Activated B cell treated with CpG ODN at 0.5 μM for 24 hours (primary cell): ENCODE measurements at places on chromosomes 2 and 18. TPM values are rescaled to one million over a fixed set of nuclear protein-coding genes. Genes with fewer than 3 reads are reported as not detected.

The TMEM182 gene
- 3.1 and 3.9 TPM in 2 replicates for total RNA-seq

The TRAK2 gene
- total RNA-seq, result 17.7 and 20.1 TPM in 2 replicates

The LONRF2 gene
- 0.09 and 0.17 TPM in 2 replicates for total RNA-seq

The PRKAG3 gene
- total RNA-seq, result not detected in 2 replicates

The BOLA3 gene
- 18.8 and 19.1 TPM in 2 replicates for total RNA-seq

The PER2 gene
- total RNA-seq, result 15.8 and 16.6 TPM in 2 replicates

The SEPTIN2 gene
- 238 and 251 TPM in 2 replicates for total RNA-seq

The GAL3ST2 gene
- total RNA-seq, result 0.15 TPM in 1 of 2 replicates, not detected in the other

The DYNAP gene
- not detected in 2 replicates for total RNA-seq

The SEPTIN10 gene
- 0.35 and 0.69 TPM in 2 replicates for total RNA-seq

The NEU4 gene
- total RNA-seq, result 0.10 and 0.31 TPM in 2 replicates

The CNDP1 gene
- total RNA-seq, result 0.15 and 0.33 TPM in 2 replicates

The DSG1 gene
- not detected in 2 replicates for total RNA-seq

The PDE1A gene
- total RNA-seq, result not detected in 2 replicates

The TLX2 gene
- not detected in 2 replicates for total RNA-seq

The C2orf66 gene
- total RNA-seq, result not detected in 2 replicates

The PLGLB2 gene
- 2.5 and 2.8 TPM in 2 replicates for total RNA-seq

The PARD6G gene
- not detected in 2 replicates for total RNA-seq

The CXCR1 gene
- total RNA-seq, result not detected in 2 replicates

The RESP18 gene
- total RNA-seq, result not detected in 2 replicates

The CAPN14 gene
- 2.4 and 3.3 TPM in 2 replicates for total RNA-seq

The ONECUT2 gene
- total RNA-seq, result not detected in 2 replicates

The DPP10 gene
- total RNA-seq, result not detected in 2 replicates

The KCNG3 gene
- not detected in 2 replicates for total RNA-seq

The SGO2 gene
- total RNA-seq, result 3.3 and 3.8 TPM in 2 replicates

The STK11IP gene
- 43.3 and 53.6 TPM in 2 replicates for total RNA-seq

The ABCB11 gene
- total RNA-seq, result 0.05 TPM in 1 of 2 replicates, not detected in the other

The UNC80 gene
- not detected in 2 replicates for total RNA-seq

The TFCP2L1 gene
- total RNA-seq, result 0.05 and 0.13 TPM in 2 replicates

The TUBA3E gene
- total RNA-seq, result not detected in 2 replicates

The GKN1 gene
- not detected in 2 replicates for total RNA-seq

The STEAP3 gene
- 1.1 and 1.2 TPM in 2 replicates for total RNA-seq

The CARF gene
- total RNA-seq, result 10.6 and 12.0 TPM in 2 replicates

The KIF3C gene
- total RNA-seq, result 1.5 and 1.8 TPM in 2 replicates

The PLEKHA3 gene
- total RNA-seq, result 28.3 and 29.6 TPM in 2 replicates

The ALLC gene
- not detected in 2 replicates for total RNA-seq

The IL1A gene
- 1.4 and 1.9 TPM in 2 replicates for total RNA-seq

The CIB4 gene
- total RNA-seq, result not detected in 2 replicates

The SCN7A gene
- total RNA-seq, result not detected in 2 replicates

The KCNJ3 gene
- not detected in 2 replicates for total RNA-seq

The CPS1 gene
- total RNA-seq, result 0.20 and 0.75 TPM in 2 replicates

The FIGN gene
- not detected in 2 replicates for total RNA-seq

The ITPRIPL1 gene
- total RNA-seq, result 2.7 and 4.4 TPM in 2 replicates

The CMPK2 gene
- 1.2 and 1.9 TPM in 2 replicates for total RNA-seq

The ALPG gene
- total RNA-seq, result not detected in 2 replicates

The FAHD2B gene
- 10.0 and 13.5 TPM in 2 replicates for total RNA-seq

The CCDC68 gene
- 0.24 and 0.33 TPM in 2 replicates for total RNA-seq

The RBFA gene
- total RNA-seq, result 21.6 and 23.3 TPM in 2 replicates

The SNX17 gene
- 124 and 128 TPM in 2 replicates for total RNA-seq

The SERTAD2 gene
- 45.6 and 47.3 TPM in 2 replicates for total RNA-seq

The RBM44 gene
- total RNA-seq, result 0.69 and 1.3 TPM in 2 replicates

The STARD6 gene
- total RNA-seq, result not detected in 2 replicates

The CPLX4 gene
- total RNA-seq, result not detected in 2 replicates

The MGAT4A gene
- total RNA-seq, result 12.6 and 15.7 TPM in 2 replicates

The TMEM17 gene
- total RNA-seq, result 0.12 TPM in 1 of 2 replicates, not detected in the other
